ENCODE measurements at places on chromosomes 1 and 21.

- DNase-seq: no peak
Measured at GRCh38 chr1:193011406-193011805, 47.8 kb downstream of the UCHL5 start.

GRCh38 chr1:154418062-154418921 is 13.1 kb downstream of the IL6R start:
- no peak for DNase-seq

GRCh38 chr1:168234846-168235547 is 9.2 kb downstream of the SFT2D2 start:
- no peak for DNase-seq

GRCh38 chr21:24127651-24128050 is 1479.6 kb downstream of the MRPL39 start:
- no peak for DNase-seq

DNA sequence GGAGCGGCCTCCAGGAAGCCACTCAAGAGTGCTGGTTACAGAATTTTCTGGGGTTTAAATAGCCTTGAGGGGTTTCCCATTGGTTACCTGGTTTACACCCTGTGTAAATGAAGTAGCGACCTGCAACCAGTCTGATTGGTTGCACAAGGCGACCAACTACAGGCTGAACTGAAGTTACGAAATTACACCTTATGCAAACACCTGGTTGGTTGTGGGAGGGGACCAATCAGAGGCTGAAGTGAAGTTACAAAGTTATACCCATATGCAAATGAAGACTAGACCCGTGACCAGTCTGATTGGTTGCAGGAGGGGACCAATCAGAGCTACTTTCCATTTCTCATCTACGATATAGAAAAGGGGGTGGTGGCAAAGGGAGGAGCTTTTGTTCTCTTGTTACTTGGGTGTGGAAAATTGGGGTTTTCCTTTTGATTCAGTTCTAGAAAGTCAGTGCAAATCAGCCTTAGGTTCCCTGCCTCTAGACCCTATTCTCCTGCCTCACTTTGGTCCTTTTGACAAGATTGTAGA is 22.2 kb upstream of the C1orf174 start:
- no peak for DNase-seq

DNA sequence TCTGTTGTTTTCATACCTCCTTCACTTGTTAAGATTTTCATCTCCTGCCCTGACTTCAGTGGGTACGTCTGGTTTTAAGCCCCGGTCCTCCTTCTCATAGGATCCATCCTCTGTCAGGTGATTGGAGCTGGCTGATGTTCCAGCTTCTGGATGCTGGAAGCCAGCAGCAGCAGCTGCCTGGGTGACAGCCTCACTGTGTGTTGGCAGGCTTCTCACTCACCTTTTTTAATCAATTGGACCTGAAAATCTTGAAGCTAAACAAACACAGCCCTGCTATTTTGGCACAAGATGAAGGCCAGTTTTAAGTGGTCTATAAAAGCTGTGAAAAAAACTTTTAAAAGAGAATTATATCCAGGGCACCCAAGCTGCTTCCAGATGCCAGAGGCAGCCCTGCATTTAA is 181.0 kb downstream of the DISC1 start:
- no peak for DNase-seq

DNA sequence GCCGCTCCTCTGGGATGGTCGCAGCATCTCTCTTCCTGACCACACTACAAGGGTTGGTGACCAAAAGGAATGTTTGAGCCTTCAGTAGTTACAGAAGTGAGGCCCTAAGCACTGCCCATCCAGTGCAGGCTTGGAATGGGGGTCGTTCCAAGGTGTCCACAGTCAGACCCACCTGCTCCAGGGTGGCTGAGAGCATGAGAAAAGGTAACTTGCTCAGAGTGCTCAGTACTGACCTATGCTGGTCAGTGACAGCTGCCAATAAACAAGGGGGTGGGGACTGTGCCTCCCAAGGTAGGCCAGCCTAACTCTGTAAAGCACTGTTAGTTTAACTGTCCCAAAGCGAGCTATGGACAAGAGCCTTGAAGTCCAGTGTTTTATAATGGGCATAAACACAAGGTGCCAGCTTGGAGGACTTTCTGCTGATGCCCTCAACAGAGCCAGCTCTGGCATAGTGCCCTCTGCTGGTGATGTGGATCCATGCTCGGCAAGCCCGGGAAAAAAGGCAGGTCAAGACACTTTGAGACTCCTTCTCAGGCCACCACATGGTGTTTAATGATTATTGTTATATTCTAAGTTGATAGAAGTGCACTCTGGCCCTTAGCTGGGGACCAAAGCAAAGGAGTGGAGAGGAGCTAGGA is 78.1 kb upstream of the DNAH14 start:
- peak; percentile 86 for DNase-seq

- no peak for DNase-seq
Measured at GRCh38 chr1:23756676-23757075, 13.4 kb downstream of the ELOA start.

- no peak for DNase-seq
Measured at GRCh38 chr1:208153386-208153785, 90.8 kb downstream of the PLXNA2 start.

GRCh38 chr1:196558411-196558810 is 49.8 kb downstream of the KCNT2 start:
- DNase-seq: no peak

DNA sequence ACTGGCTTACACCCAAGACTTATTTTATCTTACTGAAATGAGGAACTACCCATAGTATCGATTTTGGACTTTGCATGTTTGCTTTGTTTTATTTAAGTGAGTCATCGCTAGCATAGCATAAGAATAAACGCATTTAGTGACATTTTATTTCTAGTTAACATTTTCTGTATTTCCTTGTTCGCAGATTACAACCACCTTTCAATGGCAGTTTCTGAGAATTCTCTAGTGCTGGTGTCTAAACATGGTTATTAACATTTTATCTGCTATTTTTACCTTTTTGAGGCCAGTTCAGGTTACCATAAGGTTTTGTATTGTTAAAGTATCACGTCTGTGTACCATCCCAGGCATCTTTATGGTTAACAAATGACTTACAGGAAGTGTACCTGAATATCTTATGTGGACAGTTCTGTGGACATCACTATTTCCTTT is 24.5 kb downstream of the EEIG2 start:
- DNase-seq: no peak

DNA sequence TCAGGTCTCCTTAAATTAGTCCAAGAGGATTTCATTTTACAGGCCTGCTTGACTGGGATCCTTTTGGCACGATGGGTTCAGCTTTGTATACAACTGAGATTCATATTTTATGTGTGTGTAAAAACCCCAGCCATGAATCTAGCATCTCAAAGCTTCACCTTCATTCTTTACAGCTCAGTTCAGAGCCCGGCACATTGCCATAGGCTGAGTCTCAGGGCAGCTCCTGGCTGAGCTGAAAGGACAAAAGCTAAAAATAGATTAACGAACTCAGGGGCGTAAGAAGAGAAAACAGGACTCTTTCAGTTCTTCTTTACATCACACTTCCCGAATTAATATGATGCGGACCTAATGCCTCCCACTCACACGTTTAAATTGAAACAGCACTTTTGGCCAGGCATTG is 262.8 kb upstream of the PBX1 start:
- no peak for DNase-seq

- DNase-seq: peak; percentile 62
Measured at GRCh38 chr1:93842750-93843500, 36.1 kb downstream of the DNTTIP2 start.

- no peak for DNase-seq
Measured at GRCh38 chr1:232636799-232637198, 6.9 kb upstream of the SIPA1L2 start.

DNA sequence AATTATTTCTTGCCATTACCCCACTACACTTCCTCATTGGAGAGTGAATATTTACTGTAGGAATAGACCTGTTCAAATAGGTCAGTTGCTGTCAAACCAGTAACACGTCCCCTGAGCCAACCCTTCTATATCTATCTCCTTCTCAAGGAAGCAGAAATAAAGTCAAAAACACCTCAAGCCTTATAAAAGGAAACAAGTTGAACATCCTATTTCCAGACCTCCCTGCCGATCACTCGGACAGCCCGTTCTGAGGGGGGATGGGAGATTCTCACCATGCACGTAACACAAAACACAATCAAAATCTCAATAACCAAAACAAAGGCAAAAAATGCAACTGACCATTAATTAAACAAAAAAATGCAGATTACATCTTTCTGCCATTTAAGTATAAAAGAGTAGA is 121.5 kb upstream of the KRTAP19-8 start:
- DNase-seq: no peak

GRCh38 chr1:68223687-68224086 is 8.6 kb downstream of the WLS start:
- no peak for DNase-seq

- DNase-seq: no peak
Measured at GRCh38 chr1:51636191-51636590, 19.3 kb downstream of the OSBPL9 start.

GRCh38 chr1:162561616-162562469 is at the start of gene UAP1:
TSS of gene UAP1 (plus strand) at chr1:162561722. CDS start at chr1:162566069, 4,347 bp downstream.
- peak; percentile 42 for DNase-seq

DNA sequence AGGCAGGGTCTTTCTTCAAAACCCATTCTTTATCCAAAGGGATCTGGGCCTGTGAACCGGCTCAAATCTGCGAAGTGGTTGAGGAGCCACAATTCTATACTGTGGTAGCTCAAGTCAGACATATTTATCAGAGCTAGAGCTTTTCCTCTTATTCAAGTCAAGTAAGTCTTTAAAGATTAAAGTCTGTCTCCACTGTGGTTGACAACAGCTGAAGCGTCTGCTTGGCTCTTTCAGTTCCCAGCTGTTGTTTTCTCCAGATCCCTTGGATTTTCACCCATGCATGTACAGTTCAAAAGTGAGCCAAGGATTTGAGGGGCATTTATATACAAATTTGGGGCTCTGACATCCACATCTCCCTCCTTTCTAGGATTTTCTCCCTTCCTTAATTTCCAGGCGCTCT is 66.9 kb downstream of the C1orf185 start:
- DNase-seq: no peak

GRCh38 chr1:180094705-180095295 is 59.9 kb upstream of the QSOX1 start:
- no peak for DNase-seq

DNA sequence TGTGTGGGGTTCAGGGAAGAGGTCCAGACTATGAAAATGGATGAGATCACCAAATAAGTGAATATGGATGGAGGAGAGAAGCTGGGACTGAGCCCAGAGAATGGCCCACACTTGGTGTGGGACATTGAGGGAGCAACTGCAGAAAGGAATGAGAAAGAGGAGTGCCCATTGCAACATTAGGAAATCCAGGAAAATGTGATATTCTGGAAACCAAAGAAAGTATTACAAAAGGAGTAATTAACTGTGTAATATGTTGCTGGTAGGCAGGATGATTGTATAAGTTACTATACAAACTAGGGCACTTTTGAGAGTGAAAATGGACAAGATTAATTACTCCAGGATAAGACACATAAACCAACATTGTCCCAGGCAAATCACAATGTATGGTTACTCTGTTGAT is 59.8 kb upstream of the ARTN start:
- no peak for DNase-seq

DNA sequence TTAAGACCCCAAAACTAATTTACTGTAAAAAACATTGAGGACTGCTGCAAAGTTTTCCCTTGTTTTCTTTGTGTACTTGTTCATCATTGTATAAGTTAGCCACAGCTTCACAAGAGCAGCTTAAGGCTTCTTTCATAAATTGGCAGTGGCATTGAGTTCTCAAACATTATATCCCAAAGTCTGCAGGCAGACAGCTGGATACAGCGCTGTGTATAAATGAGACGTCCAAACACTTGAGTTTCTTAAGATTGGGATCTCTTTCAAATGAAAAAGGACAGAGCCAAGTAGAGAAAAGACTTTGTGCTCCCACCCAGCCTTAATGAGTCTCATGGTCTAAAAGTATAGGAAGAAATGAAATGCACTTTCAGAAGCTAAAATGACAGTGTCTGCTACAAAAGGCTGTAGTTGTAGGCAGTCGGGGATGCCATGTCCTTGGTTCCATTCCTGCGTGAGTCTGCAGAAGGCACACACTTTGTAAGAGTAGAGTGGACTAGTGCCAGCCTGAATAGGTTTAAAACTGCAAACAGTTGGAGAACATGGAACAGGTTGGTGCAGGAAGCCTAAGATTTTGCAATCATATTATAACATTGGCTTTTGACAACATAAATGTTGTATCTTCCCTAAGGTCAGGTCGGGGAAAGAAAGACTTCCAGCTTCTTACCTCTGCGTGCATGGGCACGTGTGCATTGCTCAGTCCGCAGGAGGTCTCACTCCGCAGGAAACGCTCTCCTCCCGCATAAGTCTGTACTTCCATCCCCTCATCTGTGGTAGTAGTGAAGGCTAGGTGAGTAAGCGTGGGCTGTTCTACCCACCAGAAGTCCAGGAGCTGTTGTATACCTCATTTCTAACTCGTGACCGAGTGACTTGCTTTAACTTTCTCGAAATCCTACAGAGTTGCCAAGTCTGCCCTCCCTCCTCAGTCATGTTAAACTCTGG is 94.4 kb downstream of the CD247 start:
- DNase-seq: no peak

DNA sequence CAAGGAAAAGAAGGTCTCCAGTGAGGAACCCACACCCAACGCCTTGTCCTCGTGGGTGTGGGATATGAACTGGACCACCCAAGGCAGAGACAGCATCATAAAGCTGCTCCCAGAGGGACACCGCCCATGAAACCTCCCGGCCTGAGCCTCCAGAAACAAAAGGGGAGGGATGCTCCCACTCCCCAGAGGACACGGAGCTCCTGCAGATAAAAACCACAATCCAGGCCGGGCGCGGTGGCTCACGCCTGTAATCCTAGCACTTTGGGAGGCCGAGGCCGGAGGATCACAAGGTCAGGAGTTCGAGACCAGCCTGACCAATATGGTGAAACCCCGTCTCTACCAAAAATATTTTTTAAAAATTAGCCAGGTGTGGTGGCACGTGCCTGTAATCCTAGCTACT is 66.4 kb downstream of the CHD5 start:
- no peak for DNase-seq

DNA sequence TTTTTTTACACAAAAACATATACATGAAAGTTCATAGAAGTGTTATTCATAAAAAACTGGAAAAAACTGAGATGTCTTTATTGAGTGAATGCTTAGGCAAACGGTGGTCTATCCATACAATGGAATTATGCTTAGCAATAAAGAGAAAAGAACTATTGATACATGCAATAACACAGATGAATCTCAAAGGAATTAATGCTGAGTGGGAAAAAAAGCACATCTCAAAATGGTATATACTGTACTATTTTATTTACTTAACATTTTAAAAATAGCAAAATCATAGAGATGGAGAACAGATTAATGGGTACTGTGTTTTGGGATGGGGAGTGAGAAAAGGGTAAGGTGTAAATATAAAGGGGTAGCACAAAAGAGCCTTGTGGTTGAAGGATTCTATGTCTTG is 29.8 kb downstream of the METTL18 start:
- DNase-seq: no peak

GRCh38 chr1:163834778-163835177 is 513.0 kb downstream of the NUF2 start:
- no peak for DNase-seq

GRCh38 chr1:153357076-153357852 is 390 bp upstream of the S100A9 start:
- peak; percentile 24 for DNase-seq

- DNase-seq: no peak
Measured at GRCh38 chr1:38003261-38004250, 1.8 kb downstream of the FHL3 start.

- no peak for DNase-seq
Measured at GRCh38 chr1:114263343-114263742, 109.7 kb upstream of the SYT6 start.
